LoVo (cell line): ENCODE measurements at places on chromosomes 16 and 17.

DNA sequence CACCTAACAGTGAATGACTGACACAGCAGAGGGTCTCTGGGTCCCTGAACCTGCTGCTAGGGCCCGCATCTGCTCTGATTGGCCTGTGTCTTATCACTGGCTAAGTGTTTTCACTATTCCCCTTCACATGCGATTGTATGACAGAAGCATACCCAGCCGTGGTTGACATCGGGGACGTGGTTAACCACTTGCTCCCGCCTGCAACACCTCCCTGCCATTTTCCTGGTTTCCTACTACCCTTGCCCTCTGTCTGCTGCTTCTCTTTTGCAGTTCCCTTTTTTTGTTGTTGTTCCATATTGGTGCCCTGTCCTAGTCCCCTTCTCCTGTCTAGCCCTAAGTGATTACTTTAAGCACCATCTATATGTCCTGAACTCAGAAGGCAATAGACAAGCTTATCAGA lies 177.0 kb downstream of the RGS9 start:
- no peak for DNase-seq

- peak; percentile 27 for DNase-seq
Measured at GRCh38 chr17:7435676-7436555, 681 bp downstream of the TMEM102 start.

GRCh38 chr17:32882734-32883133 lies 5.8 kb upstream of the MYO1D start:
- no peak for DNase-seq

- DNase-seq, result no peak
Measured at GRCh38 chr17:74126179-74126900, 77.1 kb upstream of the RPL38 start.

- no peak for DNase-seq
Measured at GRCh38 chr16:74020095-74020670, 276.4 kb upstream of the PSMD7 start.

DNA sequence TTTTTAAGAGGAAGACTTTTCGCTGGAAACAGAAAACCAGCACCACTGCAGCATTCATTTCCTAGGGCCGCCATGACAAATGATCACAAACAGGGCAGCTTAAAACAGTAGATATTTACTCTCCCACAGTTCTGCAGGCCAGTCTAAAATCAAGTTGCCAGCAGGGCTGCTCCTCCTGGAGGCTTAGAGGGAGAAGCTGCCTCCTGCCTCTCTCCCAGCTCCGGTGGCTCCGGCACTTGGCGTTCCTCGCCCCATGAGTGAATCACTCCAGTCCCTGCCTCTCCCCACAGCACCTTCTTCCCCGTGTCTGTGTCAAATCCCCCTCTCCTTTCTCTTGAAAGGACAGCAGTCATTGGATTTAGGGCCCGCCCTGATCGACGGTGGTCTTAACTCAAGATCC lies 72.1 kb downstream of the SOCS1 start:
- no peak for DNase-seq

DNA sequence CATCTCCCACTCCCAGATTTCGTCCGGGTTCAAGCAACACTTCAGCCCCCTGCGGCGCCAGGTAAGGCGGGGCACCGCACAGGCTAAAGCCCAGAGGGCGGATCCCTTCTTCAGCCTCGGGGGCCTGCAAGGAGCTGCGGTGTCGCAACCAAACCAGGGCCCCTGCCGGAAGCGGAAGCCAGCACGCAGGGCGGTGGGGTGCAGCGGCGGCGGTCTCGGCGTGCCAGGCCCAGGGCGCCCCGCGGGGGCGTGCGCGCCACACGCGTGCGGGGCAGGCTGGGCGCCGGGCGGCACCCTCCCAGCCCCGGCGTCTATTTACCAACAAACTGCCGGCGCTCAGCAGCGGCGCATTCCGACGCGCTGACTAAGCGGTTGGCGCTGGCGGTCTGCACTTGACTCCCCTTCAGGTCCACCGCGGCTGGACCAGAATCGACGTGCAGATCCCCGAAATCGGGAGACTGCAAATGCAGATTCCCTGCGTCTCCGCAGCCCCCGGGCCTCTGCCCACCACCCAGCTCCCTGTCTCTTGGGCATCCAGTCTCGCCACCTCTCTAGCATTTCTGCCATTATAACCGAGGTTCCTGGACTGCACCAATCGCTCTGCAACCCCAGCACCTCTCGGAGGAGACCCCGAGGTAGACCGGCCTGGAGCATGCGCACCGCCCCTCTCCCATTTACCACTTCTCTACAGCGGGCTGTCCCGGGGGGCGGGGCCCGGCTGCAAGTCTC lies 421 bp upstream of the DLX4 start:
- peak; percentile 85 for DNase-seq

- DNase-seq, result no peak
Measured at GRCh38 chr17:47622180-47622549, 27.6 kb upstream of the KPNB1 start.

GRCh38 chr17:80460429-80460834 lies 16.0 kb downstream of the NPTX1 start:
- DNase-seq, result no peak

- peak; percentile 17 for DNase-seq
Measured at GRCh38 chr17:62051053-62051452, 14.0 kb downstream of the MED13 start.

DNA sequence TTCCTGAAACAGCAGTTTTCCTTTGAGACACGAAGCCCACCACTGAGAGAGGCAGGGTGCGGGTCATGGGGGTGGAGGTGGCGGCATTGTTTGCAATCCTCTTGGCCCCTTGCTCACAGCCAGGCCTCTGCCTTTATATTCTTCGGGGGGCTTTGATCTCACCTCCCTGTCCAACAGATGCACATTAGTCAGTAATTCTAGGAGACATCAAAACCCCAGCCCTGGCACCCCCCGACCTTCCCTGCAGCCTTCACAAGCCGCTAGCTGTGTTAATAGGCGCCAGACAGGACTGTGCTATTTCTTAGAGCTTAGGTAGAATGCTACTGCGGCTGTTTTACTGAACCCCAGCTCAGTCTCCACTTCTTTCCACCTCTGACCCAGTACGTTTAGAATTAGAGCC lies 212.6 kb downstream of the RBFOX1 start:
- no peak for DNase-seq

DNA sequence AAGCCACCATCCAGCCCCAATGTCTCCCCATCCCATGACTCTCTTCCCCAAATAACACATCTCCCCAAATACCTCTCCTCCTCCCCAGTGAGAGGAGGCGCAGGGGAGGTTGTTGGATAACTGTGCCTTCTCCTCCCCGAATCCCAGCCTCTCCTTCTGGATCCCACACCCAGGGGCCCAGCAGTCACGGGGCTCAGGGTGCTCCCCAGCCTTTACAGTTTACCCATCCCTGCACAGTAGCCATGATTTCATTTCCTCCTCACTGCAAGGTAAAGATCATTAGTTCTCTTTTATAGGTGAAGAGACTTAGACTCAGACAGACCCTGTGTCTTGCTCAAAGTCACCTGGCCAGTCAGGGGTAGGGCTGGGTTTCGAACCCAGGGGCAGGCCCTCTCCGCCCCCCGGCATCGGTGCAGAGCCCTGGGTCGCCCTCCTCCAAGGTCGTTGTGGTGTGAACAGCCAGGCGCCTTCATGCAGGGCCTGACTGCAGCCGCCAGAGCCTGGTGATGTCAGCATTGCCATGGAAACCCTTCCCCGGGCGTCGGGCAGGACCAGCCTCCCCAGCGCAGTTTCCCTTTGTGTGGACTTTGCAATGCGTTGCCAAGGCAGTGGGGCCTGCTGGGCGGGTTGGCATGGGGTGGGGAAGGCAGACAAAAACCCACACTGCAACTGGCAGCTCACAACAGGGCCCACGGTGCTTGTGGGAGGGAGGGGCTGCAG lies 53.3 kb upstream of the TOB1 start:
- DNase-seq, result peak; percentile 68

- DNase-seq, result no peak
Measured at GRCh38 chr17:30379903-30380381, 1.2 kb downstream of the CPD start.

DNA sequence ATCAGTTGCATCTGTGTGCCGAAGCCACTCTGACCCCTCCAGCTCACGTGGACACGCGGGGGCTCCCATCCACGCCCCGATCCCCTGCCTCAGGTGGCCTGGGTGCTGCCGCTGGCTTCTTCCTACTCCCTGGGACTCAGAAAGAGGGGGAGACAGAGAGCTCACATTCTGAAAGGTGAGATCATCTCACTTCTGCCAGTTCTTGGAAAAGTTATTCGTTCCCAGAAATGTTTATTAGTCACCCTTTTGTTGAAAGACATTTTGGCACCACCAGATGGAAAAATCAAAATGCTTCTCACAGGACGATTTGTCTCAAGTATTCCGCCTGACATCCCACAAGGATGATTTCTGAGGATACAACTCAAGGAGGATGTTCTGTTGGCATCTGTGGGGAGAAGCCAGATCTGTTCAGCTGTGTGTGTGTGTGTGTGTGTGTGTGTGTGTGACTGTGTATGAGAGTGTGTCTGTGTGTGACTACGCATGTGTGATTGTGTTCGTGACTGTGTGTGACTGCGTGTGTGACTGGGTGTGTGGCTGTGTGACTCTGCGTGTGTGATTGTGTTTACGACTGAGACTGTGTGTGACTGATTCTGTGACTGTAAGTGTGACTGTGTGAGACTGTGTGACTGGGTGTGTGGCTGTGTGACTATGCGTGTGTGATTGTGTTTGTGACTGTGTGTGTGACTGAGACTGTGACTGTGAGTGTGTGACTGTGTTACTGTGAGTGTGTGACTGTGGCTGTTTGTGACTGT lies 207.3 kb downstream of the NTN1 start:
- DNase-seq, result no peak

- no peak for DNase-seq
Measured at GRCh38 chr16:87041286-87041685, 275.9 kb downstream of the C16orf95 start.

DNA sequence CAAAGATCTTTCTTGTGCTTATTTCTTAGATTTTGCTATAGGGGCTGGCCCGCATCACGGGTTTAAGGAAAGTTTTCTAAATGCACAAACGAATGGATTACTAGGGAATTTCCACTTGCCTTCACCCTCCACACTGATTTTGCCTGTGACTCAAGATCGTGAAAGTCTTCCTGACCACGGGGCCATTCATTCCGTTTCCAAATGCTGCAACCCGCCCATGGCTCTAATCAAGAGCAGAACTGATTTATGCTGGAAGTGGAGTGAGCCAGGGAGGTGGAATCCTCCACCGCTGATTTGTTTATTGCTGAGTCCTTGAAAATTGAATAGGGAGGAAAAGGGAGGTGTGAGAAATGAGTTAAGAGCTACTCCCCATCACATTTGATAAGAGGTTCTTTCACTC lies 52.4 kb downstream of the CA10 start:
- DNase-seq, result no peak

- no peak for DNase-seq
Measured at GRCh38 chr17:41339571-41340172, 11.0 kb downstream of the KRT33A start.

- DNase-seq, result no peak
Measured at GRCh38 chr17:31309556-31309955, 4.3 kb downstream of the EVI2B start.

GRCh38 chr17:8806926-8807550 lies 7.9 kb upstream of the MFSD6L start:
- no peak for DNase-seq

GRCh38 chr16:9666834-9667480 lies 515.3 kb downstream of the GRIN2A start:
- DNase-seq, result no peak

- DNase-seq, result no peak
Measured at GRCh38 chr17:73560661-73561060, 83.6 kb downstream of the SDK2 start.

DNA sequence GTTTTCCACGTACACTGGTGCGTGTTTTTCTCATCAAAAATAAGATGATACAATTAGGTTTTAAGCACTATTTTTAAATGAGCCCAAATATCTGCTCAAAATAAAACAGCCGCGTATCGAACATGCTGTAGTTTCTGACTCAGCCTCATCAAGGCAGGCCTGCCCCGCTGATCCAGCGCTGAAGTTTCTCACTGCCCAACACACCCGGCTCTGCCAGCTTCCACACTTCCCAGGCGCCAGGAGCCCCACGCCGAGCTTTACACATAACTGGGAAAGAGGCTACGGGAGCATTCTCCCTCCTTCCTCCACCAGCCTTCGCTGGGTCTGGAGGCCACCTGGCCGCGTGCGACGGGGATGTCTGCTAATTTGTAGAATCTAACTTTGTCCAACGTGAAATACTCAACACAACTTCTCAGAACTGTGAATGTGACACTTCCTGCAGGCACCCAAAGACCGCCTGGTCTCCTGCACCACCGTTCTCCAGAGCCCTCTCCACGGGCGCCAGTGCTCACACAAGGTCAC lies 42.1 kb downstream of the MAP1LC3B start:
- no peak for DNase-seq

DNA sequence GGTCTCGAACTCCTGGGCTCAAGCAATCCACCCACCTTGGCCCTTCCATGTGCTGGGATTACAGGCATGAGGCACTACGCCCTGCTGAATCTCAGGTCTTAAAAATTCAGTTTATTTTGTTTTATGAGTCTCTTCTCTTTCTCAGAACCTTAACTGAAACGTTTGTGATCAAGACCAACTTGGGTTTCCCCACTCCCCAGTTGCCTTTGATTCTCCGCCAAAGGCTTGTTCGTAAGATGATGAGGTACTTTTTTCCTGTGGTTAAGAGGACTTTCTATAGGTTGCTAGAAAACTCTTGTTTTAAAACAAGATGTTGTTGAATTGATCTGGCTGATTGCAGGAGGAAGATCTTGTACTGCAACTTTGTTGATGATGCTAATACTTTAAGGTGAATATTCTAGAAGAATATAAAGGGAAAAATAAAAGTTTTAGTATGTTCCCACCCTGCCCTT lies 11.7 kb downstream of the ABCC1 start:
- DNase-seq, result no peak
